ENCODE measurements at places on chromosomes 4 and X.

DNA sequence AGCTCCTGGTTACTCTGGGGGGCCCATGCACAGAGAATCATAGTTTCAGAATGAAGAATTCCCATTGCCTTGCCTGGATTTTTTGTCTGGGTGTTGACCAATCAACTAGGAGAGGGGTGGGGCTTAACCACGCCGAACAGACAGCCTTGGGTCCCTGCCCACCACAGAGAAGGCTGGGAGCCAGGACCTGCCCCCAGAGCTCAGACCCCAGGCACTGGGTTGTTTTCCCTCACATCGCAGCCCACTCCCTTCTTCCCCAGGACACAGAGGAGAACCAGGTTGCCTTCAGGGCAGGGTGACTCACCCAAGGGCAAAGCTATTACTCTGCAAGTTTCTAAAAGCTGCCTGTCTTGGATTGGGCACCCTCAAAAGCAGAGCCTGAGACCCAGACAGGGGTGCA is 23.3 kb upstream of the CRMP1 start:
- DNase-seq: no peak

GRCh38 chr4:76515975-76516843 is 81.2 kb downstream of the SHROOM3 start:
- DNase-seq: no peak

- no peak for DNase-seq
Measured at GRCh38 chrX:12118134-12118533, 20.1 kb upstream of the FRMPD4 start.

- DNase-seq: no peak
Measured at GRCh38 chr4:66855956-66856355, 689.3 kb downstream of the CENPC start.

DNA sequence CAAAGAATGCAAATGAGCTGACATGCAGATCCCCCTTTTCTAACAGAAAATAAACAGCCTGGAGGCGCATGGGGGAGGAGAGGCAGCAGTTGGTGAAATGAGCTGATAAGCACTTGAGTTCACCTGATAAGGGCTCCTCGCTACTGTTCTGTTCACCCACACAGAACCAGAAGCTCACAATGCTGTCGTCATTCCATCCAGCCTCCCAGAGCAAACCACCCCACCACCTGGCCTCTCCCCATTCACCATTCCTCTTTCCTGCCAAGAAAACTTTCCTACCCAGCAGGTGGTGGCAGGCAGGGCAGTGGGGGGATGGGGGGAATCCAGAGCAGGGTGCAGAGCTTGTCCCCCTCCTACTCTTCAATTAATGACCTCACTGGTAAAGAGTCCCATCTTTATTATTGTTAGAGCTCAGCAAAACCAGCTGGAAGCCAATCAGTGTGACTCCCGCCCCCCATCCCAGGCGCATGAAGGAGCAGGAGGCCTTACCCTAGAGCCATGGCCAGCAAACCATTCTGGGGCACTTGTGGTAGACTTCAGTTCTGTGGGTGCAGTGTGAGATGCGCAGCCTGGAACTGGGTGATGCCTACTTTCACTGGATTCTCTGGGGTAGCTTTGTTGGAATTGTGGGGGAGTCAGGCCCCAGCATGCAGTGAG is 350.3 kb downstream of the ZIC3 start:
- DNase-seq: no peak

GRCh38 chr4:138751309-138751708 is 264.3 kb upstream of the NOCT start:
- DNase-seq: no peak

DNA sequence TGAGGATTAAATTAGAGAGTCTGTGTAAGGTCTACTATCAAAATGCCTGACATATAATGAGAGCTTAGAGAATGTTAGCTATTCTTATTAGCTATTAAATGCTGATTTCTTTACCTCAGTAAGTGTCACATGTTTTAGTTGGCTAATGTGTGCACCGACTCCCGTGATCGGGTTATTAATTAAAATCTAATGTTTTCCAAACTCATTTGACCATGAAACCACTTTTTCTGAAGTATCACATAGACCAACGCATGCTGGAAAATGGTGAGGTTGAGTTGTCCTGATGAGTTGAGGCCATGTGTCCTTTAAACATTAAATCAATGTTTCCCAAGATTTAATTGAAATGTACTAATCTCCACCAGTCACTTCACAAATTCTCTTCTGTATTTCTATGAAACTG is 84.8 kb upstream of the C1QTNF7 start:
- DNase-seq: no peak

- no peak for DNase-seq
Measured at GRCh38 chrX:154890990-154891639, 5.0 kb downstream of the F8A1 start.

- no peak for DNase-seq
Measured at GRCh38 chr4:118114720-118115119, 80.4 kb downstream of the NDST3 start.

DNA sequence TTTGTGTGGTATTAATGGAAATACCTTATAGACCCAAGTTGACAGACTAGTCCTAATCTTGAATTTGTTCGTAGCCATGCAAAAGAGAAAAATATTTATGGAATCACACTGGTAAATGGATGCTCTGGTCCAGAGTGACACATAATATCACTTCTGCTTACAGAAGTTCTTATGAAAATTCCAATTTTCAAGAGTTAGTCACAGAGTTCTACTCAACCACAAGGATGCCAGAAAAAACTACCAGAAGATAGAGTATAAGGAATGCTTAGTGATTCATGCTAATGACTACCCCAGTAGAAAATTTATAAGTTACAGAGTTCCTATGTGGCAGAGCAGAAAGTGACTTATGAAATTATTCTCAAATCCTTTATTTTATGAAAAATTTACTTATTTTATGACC is 1384.8 kb downstream of the FAM133A start:
- no peak for DNase-seq

DNA sequence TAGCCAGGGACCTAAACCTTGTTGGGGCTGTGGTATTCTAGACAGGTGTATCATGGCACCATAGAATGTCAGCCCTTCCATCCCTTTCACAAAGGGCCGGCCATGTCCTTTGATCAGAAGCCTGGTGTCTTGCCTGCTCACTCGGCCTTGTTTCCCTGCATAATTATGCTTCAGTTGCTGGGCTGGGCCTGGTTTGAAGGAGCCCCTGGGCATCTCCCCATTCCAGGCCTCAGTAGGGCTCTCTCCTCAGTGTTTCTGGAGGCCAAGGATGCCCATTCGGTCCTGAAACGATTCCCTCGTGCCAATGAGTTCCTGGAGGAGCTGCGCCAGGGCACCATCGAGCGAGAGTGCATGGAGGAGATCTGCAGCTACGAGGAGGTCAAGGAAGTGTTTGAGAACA is 4.5 kb downstream of the PRRG3 start:
- no peak for DNase-seq

GRCh38 chrX:53088136-53088974 is 5.6 kb upstream of the KANTR start:
- no peak for DNase-seq

DNA sequence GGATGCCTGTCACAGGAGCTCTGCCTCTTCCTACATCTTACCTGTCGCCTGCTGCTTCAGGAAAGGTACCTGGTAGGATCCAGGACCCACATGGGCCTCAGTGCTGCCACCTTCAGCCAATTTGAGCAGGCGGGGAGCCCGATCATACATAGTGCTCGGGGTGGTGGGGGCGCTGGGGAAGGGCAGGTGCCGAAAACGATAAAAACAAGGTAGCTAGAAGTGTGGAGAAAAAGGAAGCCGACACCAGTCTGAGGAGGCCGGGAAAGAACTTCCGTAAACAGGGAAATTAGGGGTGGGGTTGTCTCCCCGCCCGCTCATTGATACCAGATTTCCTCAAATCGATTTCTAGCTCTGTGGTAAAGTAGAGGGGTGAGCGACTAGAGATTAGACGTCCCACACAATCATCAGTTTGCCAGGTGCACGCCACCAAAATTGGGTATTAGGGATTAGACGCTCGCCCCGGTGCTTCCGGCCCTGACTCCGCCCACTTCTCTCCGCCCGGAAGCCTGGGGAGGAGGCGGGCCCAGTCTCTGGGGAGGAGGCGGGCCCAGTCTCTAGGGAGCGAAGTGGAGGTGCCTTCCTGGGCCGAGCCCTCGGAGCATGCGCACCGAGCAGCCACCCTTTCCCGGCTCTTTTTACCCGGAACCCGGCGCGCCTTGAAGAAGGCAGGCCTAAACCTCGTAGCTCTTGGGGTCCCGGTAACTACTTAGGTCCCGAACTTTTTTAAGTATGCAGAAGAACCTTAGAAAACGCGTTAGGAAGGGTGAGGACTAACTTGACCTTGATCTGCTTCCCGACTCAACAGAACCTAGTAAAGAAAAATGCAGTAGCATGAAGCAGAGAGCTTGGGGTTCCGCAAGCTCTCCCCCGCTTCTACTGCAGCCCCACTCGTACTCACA is at the start of gene STPG2:
Gene STPG2 (minus strand): TSS at position 476 of the 899 bp plus-strand sequence.
- DNase-seq: peak; percentile 91

- DNase-seq: no peak
Measured at GRCh38 chr4:11079171-11079570, 349.5 kb downstream of the HS3ST1 start.

GRCh38 chr4:4724321-4724720 is 135.1 kb upstream of the MSX1 start:
- DNase-seq: no peak

GRCh38 chr4:6124386-6125102 is 75.8 kb downstream of the JAKMIP1 start:
- DNase-seq: no peak

- no peak for DNase-seq
Measured at GRCh38 chr4:76339364-76339763, 32.8 kb downstream of the STBD1 start.

DNA sequence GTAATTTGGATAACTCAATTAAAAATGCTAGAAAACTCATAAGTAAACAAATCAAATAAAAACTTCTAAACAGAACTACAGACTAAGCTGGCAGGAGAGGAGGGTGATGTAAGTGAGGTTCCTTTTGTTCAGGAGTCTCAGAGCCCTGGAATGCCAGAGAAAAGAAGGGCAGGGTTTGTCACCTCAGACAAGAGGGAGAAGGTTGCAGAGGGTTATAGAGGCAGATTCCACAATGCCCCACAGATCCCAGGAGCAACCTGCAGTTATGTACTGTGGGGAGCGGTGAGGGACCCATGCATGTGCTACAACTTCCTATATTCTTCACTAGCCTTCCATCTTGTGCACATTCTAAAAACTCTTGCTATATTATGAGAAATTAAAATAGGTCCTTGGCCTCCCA is 129.7 kb downstream of the CFAP299 start:
- no peak for DNase-seq

DNA sequence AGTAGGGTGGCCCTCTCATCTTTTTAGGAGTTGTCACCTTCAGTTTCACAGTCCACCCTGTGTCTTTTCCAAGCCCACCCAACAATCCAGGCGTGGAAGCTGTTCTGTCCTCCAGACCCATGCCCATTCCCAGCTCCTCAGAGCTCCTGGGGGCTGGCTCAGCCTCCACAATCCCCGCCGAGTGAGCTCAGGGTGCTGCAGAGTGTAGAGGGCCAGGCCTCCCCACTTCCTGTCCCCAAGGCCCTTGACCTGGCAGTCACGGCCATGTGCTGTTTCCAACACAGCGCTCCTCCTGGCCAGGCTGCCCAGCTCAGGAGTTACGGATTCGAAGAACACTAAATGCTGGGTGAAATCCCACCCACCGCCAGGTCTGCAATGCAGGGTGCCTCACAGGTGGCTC is 31.8 kb downstream of the PDHA1 start:
- no peak for DNase-seq

DNA sequence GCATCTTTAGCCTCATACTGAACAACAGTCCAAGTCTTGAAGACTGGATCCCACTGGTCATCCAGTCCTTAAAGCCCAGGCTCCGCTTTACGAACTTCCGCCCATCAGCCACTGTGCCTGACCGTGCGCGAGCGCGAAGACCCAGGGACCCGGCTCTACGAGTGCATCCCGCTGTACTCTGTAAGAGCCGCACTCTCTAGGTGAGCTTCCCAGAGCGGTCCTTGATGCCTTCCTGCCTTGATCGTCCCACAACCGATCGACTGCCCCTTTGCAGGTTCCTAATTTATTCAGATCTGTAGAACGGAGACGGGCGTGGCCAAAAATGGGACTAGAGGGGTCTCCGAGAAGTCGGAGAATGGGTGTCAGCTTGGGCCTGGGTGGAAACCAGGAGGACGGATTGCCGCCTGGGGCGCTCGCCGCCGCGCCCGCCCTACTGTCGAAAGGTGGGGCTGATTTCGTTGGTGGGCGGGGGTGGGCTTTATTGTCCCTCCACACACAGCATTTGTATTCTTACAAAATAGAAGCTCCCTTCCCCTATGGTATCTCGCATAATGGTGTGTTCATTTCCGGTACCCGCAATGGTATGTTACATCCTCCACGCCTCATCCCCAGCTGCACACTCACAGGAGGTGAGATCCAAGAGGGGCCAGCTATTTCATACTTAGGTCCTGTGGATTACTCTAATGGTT is 42.3 kb upstream of the FAM156A start:
- DNase-seq: no peak

GRCh38 chr4:69832326-69833030 is 27.5 kb downstream of the SULT1E1 start:
- no peak for DNase-seq

DNA sequence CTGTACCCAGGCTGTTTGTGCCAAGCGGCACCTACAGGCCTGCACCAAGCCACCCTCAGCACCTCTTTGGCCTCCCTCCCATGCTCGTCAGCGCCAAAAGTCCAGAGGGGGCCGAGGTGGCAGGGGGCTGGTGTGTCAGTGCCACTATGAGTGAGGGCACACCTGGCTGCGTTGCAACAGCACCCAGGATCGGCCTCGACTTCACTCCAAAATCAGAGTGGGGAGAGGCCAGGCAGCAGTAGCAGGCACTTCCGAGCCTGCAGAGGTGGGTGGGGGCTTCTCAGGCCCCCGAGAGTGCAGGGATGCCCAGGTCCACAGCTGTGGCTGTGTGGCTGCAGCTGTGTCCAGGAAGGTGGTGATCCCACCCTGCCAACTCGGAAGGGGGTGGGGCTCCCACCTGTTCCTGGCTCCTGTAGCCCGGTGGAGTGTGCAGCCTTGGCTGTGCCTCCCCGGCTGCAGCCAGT is 58.5 kb downstream of the PPA2 start:
- DNase-seq: no peak

- DNase-seq: peak; percentile 90
Measured at GRCh38 chr4:70993181-70994068, at the start of gene DCK. TSS of gene DCK (plus strand) at chr4:70993649. CDS start at chr4:70993836, 187 bp downstream.

- no peak for DNase-seq
Measured at GRCh38 chrX:39821709-39822095, 276.1 kb downstream of the BCOR start.

DNA sequence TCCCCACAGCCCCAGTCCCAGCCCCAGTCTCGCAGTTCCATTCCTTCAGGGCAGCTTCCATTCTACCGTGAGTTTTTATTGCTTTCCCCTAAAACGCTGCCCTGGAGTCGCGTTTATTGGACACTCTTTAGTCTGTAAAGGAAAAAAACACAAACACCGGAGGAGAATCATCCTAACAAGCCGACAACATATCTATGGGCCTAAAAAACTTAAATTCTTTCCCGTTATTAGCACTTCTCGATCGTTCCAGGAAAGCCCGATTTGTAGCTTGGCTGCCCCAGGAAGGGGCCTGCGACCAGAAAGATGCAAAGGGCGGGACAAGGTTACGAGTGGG is 178.5 kb downstream of the CBR4 start:
- DNase-seq: no peak

- DNase-seq: no peak
Measured at GRCh38 chrX:47187106-47187677, 6.4 kb upstream of the UBA1 start.

- DNase-seq: no peak
Measured at GRCh38 chr4:113293043-113293560, 243.6 kb downstream of the ANK2 start.

- DNase-seq: no peak
Measured at GRCh38 chrX:56130031-56130430, 102.1 kb upstream of the KLF8 start.
